HCT116 (cell line): ENCODE measurements at places on chromosomes 16 and 17.

DNA sequence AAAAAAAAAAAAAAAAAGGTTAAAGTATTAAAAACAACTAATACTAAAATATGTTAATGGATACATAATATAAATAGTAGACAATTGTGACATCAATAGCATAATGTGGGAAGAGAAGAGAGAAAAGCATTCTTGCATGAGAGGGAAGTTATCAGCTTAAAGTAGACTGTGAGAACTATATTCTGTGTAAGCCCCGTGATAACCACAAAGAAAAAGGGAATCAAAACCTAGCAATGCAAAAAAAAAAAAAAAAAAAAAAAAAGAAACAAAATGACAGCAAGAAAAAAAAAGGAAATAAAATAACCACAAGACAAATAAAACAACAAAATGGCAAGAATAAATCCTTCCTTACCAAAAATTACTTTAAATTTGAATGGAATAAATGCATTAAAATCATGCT, 39.8 kb upstream of the MYLK3 start:
- no peak for DNase-seq

DNA sequence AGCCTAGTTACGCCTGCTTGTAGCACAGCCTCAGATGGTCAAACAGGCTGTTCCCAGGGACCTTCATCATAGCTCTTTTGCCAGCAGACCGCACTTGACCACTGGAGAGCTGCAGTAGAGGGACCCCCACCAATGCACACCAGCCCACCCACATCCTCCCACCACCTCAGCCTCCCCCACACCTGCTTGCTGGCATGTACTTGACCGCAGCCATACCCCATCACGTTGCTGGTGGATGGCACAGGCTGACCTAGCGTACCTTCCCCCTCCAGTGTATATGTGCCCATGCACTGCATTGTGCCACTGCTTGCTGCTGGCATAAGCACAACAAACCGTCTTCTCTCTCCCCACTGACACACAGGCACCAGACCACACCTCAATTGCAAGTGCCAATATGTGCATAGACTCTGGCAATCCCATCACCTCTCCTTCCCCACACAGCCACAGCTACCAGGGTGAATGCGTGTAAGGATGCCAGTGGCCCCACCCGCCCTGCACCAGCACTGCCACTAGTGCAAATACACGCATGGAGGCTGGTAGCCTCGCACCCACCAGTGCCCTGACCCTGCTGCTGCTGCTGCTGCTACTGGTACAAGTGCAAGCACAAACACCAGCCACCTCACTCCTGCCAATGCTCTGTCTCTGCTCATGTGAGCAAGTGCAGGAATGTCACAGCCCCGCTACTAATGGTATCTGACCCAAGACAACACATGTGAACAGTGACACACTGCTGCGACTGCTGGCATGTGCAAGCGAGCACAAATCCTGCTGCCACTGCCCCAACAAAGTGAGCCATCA, 1377.6 kb downstream of the CDH11 start:
- no peak for DNase-seq

- no peak for DNase-seq
Observed at GRCh38 chr16:56781528-56781961, 51.6 kb downstream of the NUP93 start.

DNA sequence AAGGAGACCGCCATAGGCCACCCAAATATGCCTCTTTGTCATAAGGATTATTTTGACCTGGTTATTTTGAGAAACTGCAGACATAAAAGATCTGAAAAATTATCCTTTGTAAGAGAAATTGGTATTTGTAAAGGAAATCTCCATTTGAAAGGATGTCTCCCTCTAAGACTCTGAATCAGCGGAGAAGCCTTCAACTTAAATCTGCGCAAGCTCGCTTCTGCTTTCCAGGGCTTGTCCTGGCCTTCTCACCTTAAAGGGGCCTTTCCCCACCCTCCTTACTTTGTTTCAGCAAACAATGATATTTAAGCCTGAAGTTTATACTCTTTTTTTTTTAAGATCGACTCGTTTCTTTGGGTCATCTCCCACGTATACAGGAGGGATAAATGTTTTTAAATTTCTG, 34.5 kb downstream of the HSBP1 start:
- no peak for DNase-seq

GRCh38 chr17:65061646-65062045, 5.1 kb upstream of the GNA13 start:
- DNase-seq, result no peak

GRCh38 chr17:73719588-73720071, 75.4 kb upstream of the SDK2 start:
- no peak for DNase-seq

DNA sequence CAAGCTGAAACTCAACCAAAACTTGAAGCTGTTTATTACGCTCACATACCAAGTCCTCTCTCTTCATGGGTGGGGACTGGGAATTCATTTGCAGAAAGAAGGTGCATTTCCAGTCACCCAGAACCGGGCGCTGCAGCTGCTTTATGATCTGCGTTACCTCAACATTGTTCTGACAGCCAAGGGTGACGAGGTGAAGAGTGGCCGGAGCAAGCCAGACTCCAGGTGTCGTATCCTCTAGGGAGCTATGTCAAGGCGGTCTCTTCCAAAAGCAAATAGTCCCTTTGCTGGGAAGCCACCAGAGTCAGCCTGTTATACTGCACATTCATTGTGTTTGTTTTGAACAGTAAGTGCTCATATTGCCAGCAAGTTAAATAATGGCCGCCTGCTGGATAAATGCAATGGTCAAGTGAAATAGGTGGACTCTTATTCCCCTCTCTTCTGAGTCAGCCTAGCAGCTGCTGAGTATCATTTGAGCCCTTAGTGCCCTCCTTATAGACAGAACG, 12.7 kb downstream of the COG1 start:
- no peak for DNase-seq

DNA sequence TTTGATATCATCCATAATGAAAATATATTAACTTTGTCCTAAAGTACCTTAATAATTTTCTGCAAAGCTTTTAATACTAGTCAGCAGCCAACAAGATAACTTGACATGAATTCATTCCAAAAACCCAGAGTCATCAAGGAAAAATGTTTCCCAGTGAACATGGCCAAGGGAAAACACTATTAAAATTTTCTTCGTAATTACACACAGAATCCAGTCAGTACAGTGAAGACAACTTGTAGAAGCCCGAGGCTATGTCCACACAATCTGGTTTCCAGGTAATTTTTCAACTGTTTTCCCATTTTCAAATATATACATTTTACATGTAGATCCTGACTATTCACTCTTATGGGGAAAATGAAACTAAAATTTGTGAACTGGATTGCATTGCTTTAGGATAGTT, 600.9 kb downstream of the CDH8 start:
- DNase-seq, result no peak

- no peak for DNase-seq
Observed at GRCh38 chr16:50273888-50274325, 7.6 kb downstream of the ADCY7 start.
